ENCODE measurements at places on chromosomes 4 and X.

- no peak for DNase-seq
These were observed 3.1 kb upstream of the HS6ST2 start for GRCh38 chrX:132961511-132961910.

GRCh38 chr4:48490680-48491513, 845 bp downstream of the ZAR1 start:
- DNase-seq, result no peak

- no peak for DNase-seq
These were observed 357 bp upstream of the ETNPPL start for GRCh38 chr4:108763226-108763593.

GRCh38 chrX:118528071-118528737, 32.6 kb downstream of the DOCK11 start:
- DNase-seq, result no peak

DNA sequence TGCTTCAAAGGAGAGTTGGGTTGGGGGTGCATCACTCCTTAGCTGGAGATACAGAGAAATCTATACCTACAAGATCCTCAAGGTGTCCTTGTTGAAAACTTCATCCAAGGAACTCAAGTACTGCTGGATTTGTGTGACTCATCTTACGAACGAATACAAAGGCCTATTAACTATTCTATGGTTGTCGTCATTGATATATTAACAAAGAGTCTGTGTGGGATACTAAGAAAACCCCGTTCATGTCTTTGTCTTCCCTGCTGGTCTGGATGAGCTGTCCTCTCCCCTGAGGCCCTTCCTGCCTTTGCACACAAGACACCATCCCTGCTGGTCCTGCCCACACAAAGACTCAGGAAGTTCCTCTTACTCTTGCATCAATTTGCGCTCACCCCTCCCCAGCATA, 54.9 kb upstream of the IRF2 start:
- DNase-seq, result no peak

DNA sequence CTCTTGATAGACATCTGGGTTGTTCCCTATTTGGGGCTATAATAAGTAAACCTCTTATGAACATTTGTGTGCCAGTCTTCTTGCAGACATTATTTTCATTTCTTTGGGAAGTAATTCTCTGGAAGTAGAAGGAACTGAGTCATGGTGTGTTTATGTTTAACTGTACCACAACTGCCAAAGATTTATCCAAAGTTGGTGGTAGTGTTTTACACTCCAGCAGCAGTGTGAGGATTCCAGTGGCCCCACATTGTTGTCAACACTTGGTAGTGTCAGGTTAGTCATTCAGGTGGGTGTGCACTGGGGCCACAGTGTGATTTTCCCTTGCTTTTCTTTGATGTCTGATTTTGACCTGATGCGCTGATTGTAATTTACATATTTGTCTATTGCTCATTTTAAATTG, 5.0 kb upstream of the UVSSA start:
- no peak for DNase-seq

- no peak for DNase-seq
These were observed 446 bp upstream of the UBE2A start for GRCh38 chrX:119573840-119574393.

DNA sequence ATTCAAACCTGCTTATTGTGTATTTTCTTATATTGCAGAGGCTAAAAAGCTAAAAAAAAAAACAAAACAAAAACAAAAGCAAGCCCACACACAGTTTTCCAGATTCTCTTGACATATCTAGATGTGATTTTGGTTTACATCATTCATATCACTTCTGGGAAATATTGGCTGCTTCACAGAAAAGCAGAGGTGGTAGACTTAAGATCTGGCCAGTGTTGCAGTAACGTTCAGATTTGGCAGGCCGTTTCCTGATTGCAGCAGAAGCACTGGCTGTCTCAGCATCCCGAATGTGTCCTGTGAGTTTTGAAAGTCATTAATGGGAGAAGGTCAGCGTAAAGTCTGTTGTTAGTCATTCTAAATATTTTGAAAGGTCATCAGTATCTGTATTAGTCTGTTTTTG, 2062.0 kb downstream of the ARAP2 start:
- no peak for DNase-seq

DNA sequence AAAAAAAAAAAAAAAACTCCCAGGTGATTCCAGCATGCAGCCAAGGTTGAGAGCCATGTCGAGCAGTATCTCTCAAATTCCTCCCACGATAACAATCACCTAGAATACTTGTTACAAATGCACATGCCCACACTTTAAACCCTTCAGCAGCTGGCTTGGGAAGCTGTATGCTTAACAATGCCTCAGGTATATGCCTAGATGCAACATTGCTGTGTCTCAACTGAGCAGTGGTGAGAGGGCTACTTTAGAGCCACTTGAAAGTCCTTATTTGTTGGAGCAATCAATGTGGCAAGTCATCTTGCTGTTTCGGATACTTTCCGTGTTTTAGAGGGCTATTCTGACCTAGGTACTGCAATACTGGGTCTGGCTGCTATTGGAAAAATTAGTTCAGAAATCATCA, 487.4 kb downstream of the INPP4B start:
- peak; percentile 38 for DNase-seq

- no peak for DNase-seq
These were observed 65.0 kb downstream of the PHEX start for GRCh38 chrX:22097012-22097694.

DNA sequence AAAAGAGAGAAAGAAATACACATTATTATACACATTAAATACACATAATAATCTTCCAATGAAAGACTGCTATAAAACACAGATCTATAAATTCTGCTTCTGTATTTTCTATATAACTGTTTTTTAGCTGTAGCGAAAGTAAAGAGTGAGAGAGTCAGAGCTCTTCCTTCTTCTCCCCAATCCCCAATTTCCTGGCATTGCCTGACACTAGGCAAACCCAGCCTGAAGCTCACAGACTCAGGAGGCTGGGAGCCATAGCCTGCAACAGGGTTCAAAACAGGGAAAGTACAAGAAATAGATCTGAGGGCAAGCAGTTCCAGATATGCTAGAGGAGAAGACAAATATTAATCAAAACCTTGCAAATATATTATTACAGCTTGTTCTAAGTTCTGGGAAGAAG, 201.6 kb downstream of the HNRNPD start:
- no peak for DNase-seq

DNA sequence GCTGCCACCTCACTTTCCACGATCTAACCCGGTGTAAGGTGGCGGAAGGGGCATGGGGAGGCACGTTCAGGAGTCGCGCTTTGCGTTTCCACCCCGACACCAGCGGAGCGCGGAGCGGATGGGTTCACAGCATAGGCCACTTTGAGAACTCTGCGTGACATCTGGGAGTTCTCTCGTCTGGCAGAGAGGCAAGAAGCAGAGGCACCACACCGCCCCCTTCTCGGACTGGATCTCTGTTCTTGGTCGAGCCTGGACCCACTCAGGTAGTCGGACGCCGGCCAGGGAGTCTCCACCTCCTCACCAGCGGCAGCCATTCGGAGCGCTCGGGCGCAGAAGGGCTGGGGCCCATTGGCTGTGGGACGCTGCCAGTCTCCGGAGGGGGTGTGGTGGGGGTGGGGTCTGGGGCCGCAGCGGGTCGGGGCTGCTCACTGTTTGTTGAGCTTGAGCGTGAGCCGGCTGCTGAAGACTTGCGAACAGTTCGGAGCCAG, at the start of gene DACH2:
TSS of gene DACH2 (plus strand) at position 428 of the 488 bp plus-strand sequence.
- DNase-seq, result no peak

DNA sequence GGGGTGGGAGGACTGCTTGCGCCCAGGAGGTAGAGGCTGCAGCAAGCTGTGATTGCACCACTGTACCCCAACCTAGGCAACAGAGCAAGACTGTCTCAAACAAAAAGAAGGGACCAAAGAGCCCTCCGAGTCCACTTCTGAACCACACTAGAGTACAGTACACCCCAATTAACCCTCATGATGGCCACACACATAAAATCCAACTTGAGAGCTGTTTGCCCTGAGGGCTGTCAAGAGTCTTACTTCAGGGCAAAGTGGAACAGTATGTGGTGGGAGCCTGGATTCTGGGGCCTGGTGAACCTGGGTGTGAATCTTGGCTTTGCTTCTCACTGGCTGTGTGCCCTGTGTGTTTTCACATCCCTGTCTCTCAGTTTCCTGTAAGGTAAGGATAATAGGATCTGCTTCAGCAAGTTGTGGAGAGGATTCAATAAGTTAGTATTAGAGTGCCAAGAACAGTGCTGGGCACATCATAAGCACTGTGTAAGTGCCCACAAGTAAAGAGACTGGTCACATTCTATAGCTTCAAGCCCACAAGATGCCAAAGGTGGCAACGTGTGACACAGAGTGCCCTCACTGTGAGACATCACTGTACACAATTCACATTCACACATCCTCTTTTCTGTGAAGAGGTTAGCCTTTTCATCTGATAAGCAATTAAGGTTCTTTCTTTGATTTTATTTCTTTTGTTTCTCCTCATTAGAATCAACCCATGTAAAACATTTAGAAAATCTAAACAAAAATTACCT, 52.1 kb downstream of the LEF1 start:
- DNase-seq, result no peak

DNA sequence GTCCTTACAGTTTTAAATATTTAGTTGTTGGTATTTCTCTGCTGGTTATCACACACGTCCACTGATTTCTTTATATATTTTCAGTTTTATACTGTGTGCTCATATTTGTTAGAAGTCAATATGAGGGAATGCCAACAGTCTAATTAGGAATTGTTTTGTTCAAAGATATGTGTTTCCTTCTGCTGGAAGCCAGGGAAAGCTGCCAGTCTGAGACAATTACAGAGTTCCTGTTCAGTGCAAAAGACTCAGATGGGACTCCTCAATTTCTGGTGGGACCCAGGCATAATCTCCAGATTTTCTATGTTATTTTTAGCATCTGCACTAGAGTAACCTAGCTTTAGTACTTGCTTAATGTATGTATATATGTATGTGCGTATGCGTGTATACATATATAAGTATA, 486.0 kb downstream of the GRID2 start:
- DNase-seq, result no peak

DNA sequence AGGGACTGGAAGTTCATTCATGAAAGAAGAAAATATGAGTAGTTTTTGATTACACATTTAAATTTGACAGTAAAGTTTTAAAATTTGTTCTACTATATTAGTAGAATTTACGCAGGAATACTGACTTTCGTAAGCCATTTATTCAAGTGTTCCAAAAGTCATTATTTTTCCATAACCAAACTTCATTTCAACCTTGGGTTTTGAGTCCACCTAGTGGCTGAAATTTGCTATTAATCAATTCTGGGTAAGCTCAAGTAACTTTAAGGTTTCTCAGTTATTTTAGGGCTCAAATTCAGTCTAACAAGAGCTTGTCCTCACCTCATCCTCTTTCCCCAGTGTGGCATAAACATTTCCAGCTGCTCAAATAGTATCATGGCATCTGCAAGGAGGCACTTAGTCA, 175.4 kb downstream of the SH3BGRL start:
- no peak for DNase-seq

- no peak for DNase-seq
These were observed 134.1 kb downstream of the COX18 start for GRCh38 chr4:72935462-72935861.

GRCh38 chrX:133897593-133898163, 87.7 kb downstream of the GPC3 start:
- no peak for DNase-seq

GRCh38 chr4:127084666-127085065, 548.1 kb upstream of the INTU start:
- no peak for DNase-seq

GRCh38 chr4:107094332-107094731, 58.2 kb upstream of the DKK2 start:
- DNase-seq, result no peak

- no peak for DNase-seq
These were observed 84.6 kb downstream of the THOC2 start for GRCh38 chrX:123648028-123648810.

DNA sequence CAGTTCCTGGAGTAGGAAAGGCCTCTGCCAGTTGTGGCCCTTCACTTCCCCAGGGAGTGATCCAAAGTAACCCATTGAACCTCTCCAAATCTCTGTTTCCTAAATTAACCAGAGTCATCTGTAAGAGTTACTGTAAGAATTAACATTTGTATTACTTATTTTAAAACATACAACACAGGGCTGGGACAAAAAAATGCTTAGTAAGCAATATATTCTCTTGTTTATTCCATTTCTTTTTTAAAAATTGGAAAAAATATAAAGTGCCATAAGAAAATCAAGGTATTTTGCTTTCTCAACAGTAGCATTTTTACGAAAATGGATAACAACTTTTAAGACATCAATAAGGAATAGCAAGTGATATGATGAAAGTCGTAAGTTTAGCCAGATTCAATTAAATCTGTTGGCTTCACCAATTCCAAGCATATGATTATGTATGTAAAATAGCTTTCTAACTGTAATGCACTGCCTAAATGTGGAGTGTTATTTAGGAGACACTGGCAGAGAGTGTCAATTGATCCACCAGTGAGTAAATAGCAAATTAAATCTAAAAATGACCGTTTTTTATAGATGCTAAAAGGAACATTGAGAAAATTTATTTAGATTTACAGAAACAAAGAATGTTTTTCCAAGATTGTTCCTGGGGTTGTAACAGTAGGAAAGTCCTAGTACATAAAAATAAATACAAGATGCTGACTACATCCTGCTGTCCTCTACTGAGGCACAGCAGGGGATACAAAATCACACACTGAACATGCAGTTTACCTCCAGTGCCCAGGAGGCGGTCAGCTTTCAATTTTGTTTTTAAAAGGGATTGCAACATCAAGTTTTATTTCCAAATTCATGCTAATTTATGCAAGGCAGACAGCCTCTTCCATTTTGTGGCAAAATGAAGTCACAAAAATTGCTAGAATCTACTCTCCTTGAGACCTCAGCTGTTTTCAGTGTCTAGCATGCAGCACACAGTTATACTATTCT, 53.7 kb downstream of the GPM6A start:
- DNase-seq, result no peak

- no peak for DNase-seq
These were observed 359.9 kb upstream of the AGA start for GRCh38 chr4:177802162-177802561.

DNA sequence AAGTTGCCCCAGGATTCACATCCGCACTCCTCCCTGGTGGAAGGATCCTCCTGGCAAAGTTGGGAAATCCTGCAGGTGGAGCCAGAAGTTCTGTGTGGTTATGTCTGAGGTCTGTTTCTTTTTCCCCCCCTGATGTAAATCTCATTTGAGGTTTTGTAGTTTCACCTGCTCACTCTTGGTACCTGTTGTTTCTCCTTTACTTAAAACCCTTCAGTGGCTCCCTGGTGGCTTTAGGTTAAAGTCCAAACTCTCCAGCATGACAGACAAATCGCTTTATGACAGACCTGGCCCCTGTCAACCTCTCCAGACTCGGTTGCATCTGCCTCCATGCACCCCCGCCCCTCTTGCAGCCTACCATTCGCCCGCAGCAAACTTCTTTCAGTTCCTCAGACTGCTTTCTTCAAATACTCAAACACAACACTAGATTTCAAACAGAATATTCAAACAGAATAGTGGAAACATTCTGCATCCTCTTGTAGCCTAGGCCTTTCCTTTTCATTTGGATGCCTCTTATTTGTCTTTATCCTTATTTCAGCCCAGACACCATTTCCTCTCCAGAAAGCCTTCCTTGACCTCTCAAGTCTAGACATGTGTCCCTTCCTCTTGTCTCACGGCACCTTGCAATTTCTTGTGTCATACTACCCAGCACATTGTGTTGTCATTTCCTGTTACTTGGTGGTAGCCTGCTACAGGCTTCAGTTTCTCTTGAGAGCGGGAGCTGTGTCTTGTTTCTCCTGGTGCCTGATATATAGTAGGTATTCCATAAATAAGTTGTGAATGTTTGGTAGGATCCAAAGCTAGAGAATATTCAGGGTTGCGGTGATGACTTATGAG, 24.8 kb downstream of the IL13RA1 start:
- DNase-seq, result no peak

GRCh38 chr4:185500035-185500434, 28.5 kb upstream of the CCDC110 start:
- DNase-seq, result no peak
